Amniotic stem cell (primary cell): ENCODE measurements at places on chromosomes 2 and 18.

GRCh38 chr2:138327967-138328366 lies 173.6 kb upstream of the SPOPL start:
- DNase-seq = no peak

GRCh38 chr2:215937190-215937589 lies 76.2 kb downstream of the MREG start:
- DNase-seq = no peak

GRCh38 chr2:7070483-7070882 lies 153.3 kb downstream of the RNF144A start:
- no peak for DNase-seq

DNA sequence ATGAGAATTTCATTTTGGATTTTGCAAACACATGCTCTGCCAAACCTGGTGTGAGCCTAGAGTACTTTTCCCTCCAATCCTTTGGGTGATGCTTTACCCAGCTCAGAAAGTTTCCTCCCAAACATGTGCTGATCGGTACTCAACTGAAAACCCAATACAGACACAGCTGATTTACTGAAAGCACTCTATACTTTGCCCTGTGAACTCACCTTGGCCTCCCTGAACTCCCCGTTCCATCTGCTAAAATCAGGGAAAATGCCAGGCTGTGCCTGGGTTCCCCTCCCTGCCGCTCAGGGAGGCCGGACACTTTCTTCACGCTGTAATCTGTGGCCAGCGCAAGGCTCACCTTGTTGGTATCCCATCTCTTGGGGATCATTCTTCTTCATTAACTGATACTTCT lies 391.2 kb downstream of the CBLN2 start:
- DNase-seq = no peak

DNA sequence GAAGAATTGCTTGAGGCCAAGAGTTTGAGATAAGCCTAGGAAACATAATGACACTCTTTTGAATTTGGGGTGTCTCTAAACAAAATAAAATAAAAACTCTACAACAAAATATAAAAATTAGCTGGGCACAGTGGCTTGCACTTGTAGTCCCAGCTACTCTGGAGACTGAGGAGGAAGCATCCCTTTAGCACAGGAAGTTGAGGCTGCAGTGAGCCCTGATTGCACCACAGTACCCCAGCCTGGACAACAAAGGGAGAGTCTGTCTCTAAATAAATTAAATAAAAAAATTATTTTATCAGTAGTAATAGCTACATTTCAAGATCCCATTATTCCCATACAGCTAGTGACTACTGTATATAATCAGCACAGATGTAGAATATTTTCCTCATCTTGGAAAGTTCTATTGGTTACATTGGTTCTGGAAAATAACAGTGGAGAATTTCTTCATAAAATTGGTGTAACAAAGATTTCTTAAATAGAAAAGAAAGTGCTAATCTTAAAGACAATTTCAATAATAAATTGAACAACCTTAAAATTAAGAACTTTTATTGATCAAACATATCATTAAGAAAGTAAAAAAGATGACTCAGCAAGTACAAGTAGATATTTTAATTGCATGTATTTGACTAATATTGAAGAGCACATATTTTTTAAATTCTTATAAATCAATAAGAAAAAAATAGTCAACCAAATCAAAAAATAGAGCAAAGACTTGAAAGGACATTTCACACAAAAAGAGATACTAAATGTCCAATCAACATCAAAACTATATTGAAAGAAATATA lies 90.4 kb upstream of the KYNU start:
- no peak for DNase-seq

- no peak for DNase-seq
These were observed 43.4 kb downstream of the PLEKHA3 start for GRCh38 chr2:178523596-178524134.

DNA sequence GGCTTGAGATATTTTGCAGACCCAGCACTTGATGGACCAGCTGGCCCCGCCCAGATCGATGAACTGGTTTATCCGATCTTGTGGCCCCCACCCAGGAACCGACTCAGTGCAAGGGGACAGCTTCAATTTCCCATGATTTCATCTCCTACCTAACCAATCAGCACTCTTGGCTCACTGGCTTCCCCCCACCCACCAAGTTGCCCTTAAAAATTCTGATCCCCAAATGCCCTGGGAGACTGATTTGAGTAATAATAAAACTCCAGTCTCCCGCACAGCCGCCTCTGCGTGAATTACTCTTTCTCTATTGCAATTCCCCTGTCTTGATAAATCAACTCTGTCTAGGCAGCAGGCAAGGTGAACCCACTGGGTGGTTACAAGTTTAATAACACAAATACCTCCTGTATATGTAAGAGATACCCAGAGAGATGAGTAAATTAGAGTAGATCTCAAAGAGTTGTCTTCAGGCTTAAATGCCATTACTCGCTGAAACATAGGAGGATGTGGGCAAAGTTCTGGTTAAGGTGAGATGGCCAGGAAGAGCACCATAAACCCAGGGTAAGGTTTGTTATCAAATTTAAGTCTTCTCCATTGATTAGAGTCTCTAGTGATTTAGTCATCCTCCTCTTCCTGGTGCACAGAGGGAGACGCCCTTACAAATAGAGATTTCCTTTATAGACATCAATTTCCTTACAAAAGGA lies 222.8 kb downstream of the ARL4C start:
- DNase-seq = no peak

GRCh38 chr2:168995744-168996143 lies 35.4 kb downstream of the ABCB11 start:
- no peak for DNase-seq

DNA sequence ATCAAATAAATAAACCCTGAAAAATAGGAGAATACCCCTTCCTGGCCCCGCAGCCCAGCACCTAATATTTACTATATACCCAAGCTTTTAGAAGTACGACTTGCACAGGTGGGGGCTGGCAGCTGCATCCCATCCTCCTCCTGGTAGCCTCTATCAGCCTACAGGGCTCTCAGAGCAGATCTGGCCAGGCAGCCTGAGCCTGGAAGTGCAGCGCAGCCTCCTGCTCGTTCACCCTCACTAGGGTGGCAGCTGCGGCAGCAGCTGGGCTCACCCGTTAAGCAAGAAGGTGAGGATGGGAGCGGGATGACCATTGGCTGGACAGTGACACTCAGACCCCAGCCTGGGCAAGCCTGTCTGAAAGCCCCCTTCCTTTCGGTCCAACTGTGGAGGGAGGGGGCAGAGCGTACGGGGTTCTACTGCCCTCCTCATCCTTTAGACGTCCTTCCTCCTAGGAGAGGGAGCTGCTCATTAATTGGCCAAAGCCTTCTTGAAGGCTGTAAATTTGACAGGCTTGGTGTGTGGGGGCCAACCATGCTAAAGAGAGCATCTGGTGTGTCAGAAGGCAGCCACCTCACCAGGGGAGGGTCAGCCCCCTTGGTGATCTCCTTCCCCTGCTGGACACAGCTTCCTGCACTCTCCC lies 23.3 kb downstream of the MPHOSPH10 start:
- DNase-seq = no peak

GRCh38 chr2:212683346-212684097 lies 144.9 kb upstream of the ERBB4 start:
- peak; percentile 5 for DNase-seq

DNA sequence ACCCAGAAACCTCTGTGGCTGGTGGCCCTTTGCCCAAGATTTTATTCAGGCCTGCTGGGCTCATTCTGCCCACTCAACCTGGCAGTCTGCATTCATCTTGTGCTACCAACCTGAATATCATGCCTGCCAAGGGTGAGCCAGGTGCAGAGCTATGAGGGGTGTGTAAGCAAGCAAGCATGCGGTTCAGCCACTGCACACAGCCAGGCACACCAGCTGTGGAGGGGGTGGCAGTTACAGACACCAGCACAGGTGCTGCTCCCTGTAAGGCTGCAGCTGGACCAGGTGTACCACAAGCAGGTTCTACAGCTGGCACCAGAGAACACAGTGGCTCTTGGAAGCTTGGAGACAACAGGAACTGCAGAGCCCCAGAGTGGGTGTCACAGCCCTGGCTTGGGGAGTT lies 633.2 kb downstream of the FBXO15 start:
- DNase-seq = no peak
